Right lung (tissue), 10 donors: ENCODE measurements at places on chromosomes 16 and 17. TPM values are rescaled to one million over a fixed set of nuclear protein-coding genes. Genes with fewer than 3 reads are reported as not detected.

The TK2 gene
- 34.2 TPM for polyA plus RNA-seq

GRCh38 chr16:88926374-88926990 lies 50.5 kb downstream of the CBFA2T3 start:
- no peak for DNase-seq

The ZFPM1 gene
- 5.5 TPM for polyA plus RNA-seq

DNA sequence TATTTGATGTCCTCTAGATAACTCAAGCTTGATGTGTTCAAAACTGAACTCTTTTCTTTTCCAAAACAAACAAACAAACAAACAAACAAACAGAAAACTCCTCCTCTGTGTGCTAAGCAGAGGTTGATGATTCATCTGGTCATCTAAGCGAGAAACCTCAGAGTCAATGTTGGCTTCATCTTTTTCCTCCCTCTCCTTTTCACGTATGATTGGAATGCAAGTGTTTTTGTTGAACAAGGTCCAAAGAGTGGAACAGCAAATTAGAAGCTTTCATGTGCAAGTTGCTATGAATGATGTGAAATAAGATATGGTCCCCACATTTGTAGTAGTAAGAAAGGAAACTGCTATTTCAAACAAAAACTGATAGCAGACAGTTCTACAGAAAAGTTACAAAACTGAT lies 52.5 kb downstream of the TBX4 start:
- no peak for DNase-seq

DNA sequence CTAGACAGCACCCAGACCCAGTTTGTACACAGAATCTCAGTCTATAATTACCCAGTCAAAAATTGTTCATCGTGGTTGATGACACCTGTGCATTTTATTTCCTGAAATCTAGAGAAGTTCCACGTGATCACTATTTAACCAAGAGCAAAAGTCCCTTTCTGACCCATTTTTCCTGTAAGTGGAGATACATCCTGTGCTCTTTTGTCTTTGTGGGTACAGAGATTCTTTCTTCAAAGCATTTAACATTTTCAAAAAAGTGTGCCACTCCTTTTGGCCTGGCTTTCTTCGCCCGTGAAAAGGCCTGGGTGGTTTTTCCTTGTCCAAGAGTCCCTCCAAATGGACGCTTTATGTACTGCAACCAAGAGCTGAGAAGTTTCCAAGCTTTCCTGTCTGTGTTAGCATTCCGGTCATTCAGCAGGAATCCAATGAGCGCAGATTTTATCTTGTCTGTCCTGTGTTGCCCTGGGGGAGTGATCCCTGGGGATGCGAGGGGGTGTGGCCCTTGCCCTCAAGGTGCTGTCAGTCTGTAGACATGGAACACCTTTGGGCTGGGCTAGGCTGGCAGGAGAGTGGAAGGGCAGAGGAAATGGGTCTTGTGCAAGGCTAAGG lies 161.1 kb upstream of the CACNG5 start:
- DNase-seq = peak; percentile 48

DNA sequence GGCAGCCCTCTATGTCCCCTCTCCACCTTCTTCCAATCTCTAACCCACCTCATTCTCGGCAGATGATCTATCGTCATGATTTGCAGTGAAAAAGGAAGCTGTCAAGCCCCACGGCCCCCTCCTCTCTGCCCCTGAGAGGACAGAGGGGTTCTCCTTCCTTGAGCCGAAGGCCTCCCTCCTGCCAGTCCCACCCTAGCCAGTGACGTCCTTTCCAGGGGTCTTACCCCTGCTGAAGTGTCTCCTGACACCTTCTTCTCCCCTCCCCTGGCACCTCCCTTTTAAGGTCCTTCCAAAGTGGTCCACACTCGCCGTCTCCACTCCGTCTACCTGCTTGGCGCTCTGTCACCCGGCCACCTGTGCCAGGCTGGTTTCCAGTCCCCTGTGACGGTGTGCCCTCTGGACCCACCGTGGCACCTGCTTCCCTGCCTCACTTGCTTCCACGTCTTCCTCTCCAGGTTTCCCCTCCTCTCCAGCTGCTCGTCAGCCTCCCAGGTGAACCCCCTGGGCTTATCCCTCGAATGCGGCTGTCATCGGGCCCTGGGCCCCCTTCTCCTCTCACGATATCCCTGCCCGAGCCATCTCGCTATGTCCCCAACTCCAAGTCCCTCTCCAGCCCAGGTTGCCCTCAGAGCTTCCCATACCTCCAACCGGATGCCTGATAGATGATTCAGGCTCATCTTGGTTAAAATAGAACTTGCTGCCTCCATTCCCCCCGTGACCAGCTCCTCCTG lies 5.7 kb downstream of the CCDC102A start:
- DNase-seq = no peak

The DNAAF8 gene
- 4.8 TPM for polyA plus RNA-seq

DNA sequence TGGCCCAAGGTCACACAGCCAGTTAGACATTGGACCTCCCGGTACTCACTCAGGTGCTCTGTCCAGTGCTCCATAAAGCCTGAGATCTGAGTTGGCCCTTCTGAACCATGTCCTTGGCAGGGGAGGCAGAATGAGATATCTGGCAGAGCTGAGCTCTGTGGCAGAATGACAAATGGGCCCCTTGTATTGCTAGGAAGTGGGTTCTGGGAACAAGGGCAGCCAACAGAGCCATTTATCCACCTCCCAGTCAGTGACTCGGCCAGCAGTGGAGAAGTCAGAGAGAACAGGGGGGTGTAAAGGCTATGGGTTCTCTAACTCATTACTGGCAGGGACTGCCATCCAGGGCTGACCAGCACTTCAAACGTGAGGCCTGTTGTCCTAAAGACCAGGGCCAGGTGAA lies 117.1 kb upstream of the NLRP1 start:
- DNase-seq = no peak

DNA sequence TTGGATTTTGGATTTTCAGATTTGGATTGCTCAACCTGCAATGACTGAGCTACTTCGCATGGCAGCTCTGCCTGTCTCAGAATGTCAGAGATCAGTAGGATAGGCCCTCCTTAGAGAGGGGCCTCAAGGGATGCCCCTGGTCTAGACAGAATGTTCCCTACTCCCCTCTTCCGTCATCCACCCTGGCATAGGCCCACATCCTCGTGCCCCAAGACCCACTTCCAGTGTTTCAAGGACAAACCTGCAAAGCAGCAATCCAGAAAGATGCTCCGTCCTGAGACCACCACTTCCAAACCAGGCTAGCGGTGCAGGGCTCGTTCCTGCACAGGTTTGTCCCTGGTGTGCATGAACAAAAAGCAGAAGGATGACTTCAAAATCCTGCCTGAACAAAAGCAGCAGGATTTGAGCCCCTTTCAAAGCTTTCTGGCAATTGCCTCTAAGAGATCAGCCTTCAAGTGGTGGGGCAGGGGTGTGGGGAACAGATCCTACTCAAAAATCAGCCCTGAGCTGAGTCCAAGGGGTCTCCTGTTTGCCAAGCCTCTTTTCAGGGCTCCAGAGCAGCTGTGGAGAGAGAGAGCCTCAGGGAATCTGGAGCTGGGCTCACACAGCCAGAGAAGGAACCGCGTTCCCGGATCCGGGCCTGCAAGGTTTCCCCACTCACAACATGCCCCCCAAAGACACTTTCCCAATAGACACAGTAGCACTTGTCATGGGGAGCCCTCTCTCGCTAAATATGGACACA lies 121.1 kb downstream of the SOCS1 start:
- DNase-seq = no peak

The TMC8 gene
- polyA plus RNA-seq = 6.6 TPM

The ESRP2 gene
- 44.8 TPM for polyA plus RNA-seq

DNA sequence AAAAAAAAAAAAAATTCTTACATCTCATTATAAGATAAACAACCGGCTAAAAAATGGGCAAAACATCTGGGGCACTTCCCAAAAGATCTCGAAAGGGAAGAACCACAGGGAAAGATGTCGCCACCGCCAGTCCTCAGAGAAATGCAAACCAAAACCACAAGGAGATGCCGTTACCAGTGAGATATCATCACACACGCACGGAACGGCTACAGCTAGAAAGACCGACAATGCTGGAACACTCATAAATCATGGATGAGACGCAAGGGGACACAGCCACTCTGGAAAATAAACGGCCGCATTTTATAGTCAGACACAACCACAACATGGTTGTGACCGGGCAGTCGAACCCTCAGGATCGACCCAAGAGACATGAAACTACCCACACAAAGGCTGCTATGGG lies 24.5 kb downstream of the WDR45B start:
- DNase-seq = no peak

GRCh38 chr17:17118399-17118798 lies 76.1 kb downstream of the MPRIP start:
- no peak for DNase-seq

GRCh38 chr16:29141586-29142324 lies 156.9 kb downstream of the LAT start:
- DNase-seq = no peak

The BRIP1 gene
- 13.5 TPM for polyA plus RNA-seq

The LRRC75A gene
- 5.8 TPM for polyA plus RNA-seq

DNA sequence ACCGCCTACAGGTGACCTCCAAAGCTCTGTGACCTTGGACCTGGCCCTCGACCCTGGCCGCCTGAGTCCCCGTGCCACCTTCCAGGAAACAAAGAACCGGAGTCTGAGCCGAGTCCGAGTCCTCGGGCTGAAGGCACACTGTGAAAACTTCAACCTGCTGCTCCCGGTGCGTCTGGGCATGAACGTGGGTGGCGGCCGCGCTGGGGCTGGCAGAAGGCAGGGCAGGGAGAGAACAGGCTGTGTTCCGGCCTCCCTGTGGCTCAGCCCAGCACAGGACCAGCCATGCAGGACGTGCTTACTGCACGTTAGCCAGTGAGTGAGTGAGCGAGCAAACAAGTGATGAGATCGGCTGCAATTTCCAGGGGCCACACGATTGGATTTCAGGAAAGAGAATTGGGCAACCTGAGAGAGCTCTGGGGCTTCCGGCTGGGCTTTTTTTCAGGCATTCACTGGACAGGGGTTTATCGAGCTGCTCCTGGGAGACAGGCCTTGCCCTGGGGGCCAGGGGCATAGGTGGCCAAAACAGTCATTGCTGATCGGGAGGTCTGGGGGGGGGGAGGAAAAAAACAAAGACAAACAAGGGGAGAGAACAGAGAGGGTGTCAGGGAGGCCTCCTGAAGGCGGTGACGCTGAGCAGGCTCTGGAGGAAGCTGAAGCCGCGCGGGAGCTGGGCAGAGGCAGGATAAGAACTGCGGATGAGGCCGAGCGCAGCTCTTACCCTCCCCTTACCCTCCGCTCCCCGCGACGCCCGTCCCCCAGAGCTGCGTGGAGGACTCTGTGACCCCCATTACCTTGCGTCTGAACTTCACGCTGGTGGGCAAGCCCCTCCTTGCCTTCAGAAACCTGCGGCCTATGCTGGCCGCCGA lies 16.9 kb downstream of the ITGAX start:
- DNase-seq = no peak

The SYT17 gene
- 13.0 TPM for polyA plus RNA-seq

The FXR2 gene
- polyA plus RNA-seq = 33.0 TPM

- no peak for DNase-seq
Observed at GRCh38 chr17:12463102-12463501, 202.6 kb upstream of the MYOCD start.

- no peak for DNase-seq
Observed at GRCh38 chr17:16573466-16573865, 4.5 kb upstream of the ZNF287 start.

DNA sequence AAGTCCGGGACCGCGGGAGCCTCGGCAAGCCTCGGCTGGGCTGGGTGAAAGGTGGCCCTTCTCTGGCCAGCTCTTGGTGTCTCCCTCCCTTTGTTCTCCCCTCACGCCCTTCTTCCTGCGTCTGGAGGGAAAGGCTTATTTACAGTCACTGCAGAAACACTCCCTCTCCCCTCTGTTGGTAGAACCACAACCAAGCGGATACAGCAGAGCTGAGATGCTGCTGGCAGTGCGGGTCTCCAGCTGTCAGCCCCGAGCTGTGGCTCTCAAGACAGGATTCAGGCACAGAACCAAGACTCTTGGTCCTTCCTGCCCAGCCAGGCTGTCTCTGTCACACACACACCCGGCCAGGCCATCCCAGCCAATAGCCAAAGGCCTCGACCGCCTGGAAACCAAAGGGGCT lies 133.3 kb downstream of the ENGASE start:
- DNase-seq = no peak

GRCh38 chr17:1488826-1489270 lies 3.6 kb downstream of the MYO1C start:
- no peak for DNase-seq

DNA sequence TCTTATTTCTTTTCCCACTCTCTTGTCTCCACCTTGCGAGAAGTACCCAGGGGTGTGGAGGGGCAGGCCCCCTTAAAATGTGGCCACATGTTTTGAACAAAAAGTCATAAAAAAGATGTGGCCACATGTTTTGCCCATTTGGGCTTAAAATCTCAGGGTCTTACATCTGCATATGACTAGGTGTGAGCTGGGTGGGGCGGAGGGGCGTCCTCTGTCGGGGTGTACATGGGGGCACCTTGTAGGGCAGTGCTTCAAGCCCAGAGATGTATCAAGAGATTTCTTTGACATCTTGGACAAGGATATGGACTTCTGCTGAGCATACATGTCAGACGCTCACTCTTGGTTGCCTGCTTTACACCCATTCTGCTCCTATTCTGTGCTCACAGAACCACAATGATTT lies 13.0 kb upstream of the SLC47A1 start:
- DNase-seq = no peak

DNA sequence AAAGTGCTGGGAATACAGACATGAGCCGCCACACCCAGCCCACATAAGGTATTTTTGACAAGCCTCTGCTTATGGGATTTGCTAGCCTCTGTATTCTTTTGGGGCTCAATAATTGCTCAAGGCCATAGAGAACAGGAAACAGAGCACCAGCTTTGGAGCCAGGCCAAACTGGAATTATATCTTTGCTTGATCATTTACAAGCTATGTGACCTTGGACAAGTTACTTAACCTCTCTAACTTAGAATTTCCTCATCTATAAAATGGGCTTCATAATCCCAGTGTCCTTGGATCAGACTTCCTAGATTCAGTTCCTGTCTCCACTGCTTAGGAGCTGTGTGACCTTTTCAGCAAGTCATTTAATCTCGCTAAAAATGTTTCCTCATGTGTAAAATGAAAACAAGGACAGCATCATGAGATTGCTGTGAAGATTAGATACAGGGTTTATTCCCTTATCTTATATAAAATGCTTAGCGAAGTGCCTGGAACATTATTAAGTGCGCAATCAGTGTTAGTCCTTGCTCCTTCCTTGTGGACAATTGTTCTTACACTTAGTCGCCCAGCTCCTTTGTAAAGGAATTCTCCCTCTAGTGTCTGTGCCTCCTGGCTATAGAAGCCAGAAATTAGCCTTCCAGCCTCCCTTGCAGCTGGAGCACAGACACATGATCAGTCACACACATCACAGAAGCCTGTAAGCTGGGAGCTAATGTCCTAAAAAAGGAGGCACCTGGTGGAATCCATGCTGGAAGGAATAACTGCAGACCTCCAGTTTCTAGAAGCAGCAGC lies 16.6 kb downstream of the KRT9 start:
- no peak for DNase-seq

The RAB37 gene
- 10.5 TPM for polyA plus RNA-seq

The GGT6 gene
- polyA plus RNA-seq = 3.9 TPM

DNA sequence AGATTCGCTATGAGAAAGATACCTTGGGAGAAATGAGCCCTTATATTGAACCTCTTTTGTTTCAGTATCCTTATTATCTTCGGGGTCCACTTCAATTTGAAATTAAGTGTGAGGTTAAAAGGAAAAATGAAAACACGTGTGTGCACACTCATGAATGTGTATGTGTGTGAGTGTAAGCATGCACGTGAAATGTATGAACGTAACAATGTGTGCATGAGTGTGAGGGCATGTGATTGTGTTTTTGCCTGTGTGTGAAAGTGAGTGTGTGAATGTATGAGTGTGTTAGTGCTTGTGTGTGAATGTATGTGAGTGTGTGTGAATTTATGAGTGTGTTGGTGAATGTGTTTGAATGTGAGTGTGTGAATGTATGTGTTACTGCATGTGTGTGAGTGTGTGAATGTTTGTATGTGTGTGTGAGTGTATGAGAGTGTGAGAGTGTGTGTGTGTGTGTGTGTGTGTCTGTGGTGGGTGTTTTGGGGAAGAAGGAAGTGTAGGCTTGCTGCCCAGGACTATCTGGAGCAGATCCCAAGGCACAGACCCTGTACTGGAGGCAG lies 224.0 kb upstream of the CDH13 start:
- no peak for DNase-seq
